ENCODE measurements at places on chromosomes 7 and 10.
A peak's percentile ranks its signal among the peaks of the same experiment; 100 is the strongest.

DNA sequence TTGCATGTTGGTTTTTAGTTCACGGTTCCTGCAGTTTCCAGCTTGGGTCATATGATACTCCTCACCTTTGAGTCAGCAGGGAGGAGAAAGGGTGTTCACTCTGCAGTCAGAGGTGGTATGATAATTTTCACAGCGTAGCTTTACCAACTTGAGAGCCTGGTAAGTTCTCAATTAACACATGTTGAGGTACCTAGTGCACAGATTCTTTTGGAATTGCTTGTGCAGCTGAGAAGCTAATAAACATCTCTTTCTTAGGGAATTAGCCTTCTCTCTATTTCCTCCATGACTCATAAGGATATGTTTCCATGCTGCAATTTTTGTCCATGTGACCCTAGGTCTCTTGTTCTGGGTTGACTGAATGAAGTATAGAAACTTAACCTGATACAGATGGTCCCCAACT, 166.6 kb downstream of the KIF20B start:
- DNase-seq = no peak

GRCh38 chr10:101182936-101183335, 46.3 kb downstream of the LBX1 start:
- DNase-seq = no peak

DNA sequence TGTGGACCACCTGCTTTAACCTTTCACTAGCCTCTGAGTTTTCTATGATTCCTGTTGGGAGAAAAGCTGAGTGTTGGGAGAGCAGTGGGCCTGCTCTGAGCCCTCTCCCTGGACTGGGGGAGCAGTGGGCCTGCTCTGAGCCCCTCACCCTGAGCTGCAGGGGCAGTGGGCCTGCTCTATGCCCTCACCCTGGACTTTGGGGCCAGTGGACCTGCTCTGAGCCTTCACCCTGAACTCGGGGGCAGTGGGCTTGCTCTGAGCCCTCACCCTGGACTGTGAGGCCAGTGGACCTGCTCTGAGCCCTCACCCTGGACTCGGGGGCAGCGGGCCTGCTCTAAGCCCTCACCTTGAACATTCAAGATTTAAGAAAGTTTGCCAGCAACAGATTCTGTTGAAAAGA, 33.4 kb downstream of the AGAP6 start:
- DNase-seq = no peak

GRCh38 chr7:109282726-109283125, 713.1 kb downstream of the DNAJB9 start:
- DNase-seq = no peak

DNA sequence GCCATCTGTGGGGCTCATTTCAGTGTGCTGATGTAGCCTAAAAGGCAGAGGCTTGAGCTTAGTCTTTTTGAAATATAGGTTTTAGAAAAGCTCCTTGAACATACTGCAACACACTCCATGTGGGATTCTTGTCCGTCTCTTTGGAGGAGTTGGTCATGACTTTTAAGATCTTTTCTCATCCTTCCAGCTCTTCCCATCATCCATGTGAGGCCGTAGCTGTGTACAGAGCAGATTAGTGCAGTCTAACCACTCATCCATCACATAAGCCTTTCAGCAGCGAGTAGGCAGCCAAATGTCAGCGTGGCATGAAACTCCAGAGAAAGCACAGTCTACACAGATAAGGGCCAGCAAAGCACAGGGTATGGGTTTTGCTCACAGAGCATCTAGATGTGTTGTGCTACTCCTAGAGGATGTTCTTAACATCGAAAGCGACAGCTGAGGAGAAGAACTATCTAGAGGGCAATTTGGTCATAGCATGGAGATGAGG, 28.1 kb upstream of the NPVF start:
- DNase-seq = no peak

GRCh38 chr10:101617824-101618568, 29.9 kb downstream of the DPCD start:
- no peak for DNase-seq

GRCh38 chr10:96794836-96795733, 37.0 kb upstream of the LCOR start:
- no peak for DNase-seq

GRCh38 chr10:11682267-11682683, 59.9 kb upstream of the ECHDC3 start:
- no peak for DNase-seq

DNA sequence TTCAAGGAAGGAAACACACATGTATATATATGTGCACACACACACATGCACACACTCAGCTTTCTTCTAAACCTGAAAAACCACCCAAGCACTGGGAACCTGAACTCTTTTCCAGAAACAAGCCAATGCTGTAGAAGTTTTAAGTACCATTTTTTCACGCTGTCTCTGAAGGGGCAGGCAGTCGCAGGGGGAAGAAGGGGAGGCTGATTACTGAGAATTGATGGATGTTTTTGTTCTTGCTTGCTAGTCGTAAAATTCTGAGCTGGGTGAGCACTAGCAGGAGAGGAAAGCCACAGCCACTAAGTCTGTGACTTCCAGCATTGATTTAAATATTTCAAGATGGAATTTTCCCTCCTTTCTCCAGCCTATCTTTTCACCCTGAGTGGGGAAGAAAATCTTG, 391.8 kb downstream of the CALN1 start:
- DNase-seq = no peak

GRCh38 chr7:73520673-73521635, 1.1 kb downstream of the BAZ1B start:
- DNase-seq = no peak

DNA sequence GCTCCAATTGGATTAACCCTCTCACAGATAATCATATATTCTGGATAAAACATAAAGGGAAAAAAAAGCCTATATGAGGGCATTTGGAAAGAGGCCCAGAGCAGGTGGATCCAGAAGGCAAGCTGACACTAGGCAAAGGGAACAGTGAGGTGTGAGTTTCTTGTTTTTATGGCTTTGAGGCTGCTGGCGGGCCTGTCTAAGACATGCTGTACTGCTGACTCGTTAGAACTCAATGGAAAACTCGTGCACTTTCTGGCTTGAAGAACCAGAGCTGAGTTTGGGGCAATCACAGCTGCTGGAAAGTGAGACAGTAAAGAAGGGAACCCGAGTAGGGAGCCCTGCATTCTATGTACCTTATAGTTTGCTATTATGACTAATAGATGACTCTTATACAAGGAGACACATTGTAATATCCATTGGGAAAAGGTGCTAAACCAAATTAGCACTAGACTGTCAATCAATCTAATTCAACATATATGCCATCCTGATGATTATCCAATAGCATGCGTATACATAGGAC, 637.1 kb downstream of the GATA3 start:
- DNase-seq = no peak

- DNase-seq = no peak
Observed at GRCh38 chr7:12524794-12525386, 45.6 kb upstream of the SCIN start.

- no peak for DNase-seq
Observed at GRCh38 chr7:458511-459245, 61.0 kb downstream of the PDGFA start.

- DNase-seq = no peak
Observed at GRCh38 chr10:129471447-129472175, 4.6 kb downstream of the MGMT start.

GRCh38 chr7:71829515-71829914, 582.6 kb downstream of the CALN1 start:
- DNase-seq = no peak

DNA sequence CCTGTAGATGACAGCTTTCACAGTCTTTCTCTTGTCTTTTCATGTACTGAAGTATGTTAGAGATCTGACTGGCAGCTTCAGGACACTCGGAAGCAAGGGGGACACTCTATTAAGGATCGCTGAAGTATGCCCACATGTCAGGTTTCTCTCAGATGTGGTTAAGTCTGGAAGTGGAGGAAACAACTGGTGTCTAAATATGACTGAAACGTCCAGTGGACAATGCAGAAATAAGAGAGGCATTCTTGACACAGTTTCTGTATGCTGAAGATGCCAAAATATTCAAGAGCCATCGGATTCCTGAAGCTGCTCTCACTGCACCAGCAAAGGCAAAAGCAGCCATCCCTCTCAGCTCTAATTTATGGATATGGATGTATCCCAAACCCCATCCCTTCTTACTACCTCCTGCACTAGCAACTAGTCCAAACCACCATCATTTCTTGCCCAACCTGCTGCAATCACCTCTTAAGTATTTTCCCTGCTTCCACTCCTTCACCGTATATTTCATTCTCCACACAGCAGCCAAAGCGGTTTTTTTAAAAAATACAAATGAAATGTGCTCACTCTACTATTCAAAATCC, 113.4 kb downstream of the REEP3 start:
- no peak for DNase-seq

DNA sequence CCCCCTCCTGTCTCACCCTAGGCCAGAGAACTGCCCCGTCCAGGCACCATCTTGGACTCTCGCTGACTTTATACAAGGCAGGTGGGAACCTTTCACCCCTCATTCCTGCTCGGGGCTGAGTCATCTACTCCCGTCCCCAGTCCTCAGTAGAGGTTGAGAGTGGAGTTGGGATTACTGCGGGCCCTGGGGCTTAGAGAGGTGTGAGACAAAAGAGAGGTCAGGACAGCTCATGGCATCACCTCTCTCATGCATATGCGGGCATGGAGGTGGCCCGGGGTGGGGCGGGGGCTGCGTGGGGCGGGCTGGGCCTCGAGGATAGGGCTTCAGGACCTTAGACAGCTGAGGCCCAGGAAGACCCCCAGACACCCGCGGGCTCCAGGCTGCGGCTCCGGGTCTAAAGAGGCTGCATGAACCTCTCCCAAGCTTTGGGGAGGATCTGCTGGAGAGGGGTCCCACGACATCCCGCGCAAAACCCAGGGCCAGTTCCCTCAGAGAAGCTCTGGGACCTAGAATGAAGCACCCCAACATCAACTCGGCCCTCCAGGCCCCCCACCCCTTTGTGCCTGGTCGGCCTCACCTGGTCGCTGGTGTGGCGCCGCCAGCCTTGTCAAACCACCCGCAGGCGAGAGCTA, 317 bp downstream of the PDZD7 start:
- DNase-seq = no peak

DNA sequence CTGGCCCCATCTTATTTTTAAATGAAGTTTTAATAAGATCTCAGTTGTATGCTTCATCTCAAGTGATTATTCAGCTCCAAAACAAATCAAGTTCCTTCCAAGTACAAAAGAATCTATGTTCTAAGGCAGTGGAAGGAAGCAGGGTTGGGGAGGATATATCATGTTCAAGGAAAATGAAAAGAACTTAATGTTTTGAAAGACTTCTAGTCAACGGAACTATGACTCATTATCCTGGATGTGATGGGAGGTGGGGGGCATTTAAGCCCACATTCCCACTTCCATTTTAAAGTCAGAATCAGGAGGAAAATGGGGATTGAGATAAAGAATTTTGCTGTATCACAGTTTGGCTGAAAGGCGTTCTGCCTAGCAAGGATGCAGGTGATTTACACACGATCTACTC, 59.4 kb downstream of the FANK1 start:
- DNase-seq = no peak

DNA sequence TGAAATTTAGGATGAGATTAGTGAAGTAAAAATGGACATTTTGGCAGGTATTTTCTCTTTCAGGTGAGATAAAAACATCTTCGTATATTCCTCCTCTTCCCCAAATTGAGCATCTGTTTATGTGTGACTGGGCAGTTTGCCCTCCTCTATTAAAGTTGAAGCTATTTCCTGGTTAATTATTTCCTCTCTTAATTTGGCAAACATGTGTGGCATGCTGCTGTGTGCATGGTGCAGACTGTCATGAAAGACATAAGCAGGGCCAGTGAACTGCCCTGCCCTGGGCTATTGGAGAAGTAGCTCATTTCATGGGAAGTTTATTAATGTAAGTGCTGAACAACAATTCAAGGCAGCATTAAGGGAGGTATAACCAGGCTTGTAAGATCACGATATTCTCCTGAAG, 52.6 kb downstream of the EVX1 start:
- no peak for DNase-seq

GRCh38 chr7:16603633-16604032, 41.9 kb downstream of the ANKMY2 start:
- no peak for DNase-seq

- DNase-seq = no peak
Observed at GRCh38 chr10:111089293-111089692, 12.5 kb downstream of the ADRA2A start.

- DNase-seq = no peak
Observed at GRCh38 chr10:102963756-102964025, 45.6 kb downstream of the CNNM2 start.

DNA sequence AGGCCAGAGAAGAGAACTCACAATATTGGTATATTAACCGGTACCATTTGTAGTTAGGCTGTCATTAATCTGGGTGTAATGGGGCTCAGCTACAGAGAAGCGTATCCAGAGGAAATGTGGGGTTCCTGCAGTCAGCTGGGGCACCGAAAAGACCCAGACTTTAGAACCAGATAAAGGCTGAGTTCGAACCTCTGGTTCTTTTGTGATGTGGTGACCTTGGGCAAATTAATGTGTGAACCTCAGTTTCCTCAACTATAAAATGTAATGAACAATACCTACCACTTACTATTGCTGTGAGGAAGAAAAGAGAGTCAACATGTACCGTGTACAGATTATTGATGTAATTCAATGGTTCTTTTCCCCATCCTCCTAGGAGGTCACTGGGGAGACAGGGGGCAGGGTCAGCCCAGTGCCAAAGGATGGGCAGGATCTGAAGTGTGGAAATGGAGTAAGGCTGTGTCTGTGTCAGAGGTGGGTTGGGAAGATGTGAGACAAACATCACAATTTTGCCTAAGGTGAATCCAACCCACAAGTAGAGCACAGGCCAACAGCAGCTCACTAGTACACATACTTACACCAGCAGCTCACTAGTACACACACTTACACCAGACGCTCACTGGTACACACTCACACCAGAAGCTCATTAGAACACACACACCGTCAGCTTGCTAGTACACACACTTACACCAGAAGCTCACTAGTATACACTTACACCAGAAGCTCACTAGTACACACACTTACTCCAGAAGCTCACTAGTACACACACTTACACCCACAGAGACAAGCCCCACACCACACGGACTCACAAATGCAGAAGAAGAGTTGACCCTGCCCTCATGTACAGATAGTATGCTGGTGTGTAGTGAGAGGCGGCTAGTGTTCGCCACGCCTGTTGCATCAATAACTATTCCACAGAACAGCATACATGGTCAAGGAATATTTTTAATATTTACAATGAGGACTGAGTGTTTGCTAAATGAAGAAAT, 28.0 kb downstream of the PRSS2 start:
- DNase-seq = peak; percentile 35

GRCh38 chr7:140000666-140001268, 62.0 kb downstream of the PARP12 start:
- DNase-seq = no peak

DNA sequence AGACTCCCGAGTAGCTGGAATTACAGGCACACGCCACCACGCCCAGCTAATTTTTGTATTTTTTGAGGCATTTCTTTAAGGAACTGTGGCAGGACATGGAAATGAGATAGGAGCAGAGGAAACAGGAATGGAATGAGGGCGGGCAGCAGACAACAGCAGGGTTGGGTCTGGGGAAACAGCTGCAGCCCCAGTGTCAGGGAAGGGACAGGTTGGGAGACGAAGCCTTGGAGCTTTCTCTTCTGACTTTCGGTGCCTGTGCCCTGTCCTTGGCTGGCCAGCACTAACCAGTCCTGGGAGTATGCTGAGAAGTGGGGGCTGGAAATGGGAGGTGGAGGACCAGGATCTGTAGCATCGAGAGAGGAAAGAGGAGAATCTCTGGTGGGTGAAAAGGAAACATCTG, 47.4 kb downstream of the ATOH7 start:
- no peak for DNase-seq

GRCh38 chr10:22673785-22674572, 40.4 kb downstream of the PIP4K2A start:
- DNase-seq = no peak

Measured in activated CD4-positive, alpha-beta T cell treated with anti-CD3 and anti-CD28 coated beads, Interleukin-2, amount 50 U/mL, for 1 hour (primary cell).